Fibroblast of skin of right quadriceps (primary cell): ENCODE measurements at places on chromosomes 12 and 14.
A peak's percentile ranks its signal among the peaks of the same experiment; 100 is the strongest.

GRCh38 chr12:64389154-64389553 lies 1.4 kb downstream of the C12orf56 start:
- DNase-seq: no peak

DNA sequence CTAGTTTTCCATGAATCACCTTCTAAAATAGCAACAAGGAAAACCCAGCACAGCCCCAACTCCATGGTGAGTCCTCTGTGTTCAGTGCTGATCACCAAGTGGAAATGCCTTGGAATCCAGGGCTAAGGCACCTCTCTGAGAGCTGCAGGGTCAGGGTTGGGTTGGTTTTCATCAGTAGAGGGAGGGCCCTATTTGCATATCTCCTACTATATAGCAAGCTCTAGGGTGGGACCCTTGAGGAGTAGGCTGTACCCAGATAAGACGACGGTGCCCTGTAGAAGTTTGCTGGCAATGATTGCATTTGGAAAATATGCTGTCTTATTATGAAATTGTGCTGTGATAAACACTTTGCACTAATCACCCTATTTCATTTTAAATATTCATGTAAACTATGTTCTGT lies 1011.8 kb downstream of the TMEM121 start:
- DNase-seq: no peak

GRCh38 chr12:30533558-30534265 lies 162.0 kb downstream of the IPO8 start:
- no peak for DNase-seq

DNA sequence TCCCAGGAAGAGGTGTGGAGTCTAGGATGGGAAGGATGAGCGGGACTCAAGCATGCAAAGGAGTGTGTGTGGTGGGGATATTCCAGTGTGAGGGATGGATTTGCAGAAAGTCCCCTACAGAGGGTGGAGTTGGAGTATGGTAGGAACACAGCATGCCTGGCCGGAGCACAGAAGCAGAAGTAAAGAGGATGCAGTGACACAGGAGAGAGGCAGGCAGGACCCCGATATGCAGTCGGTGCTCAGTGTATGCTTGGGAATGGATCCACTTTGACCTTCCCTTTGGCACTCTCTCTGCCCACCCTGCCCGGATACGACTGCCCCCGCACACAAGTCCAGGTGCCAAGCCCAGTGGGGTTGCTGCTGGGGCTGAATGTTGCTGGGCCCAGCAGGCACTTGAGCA lies 21.3 kb downstream of the WSCD2 start:
- DNase-seq: no peak

GRCh38 chr12:56448860-56449621 lies at the start of gene TIMELESS:
TSS of gene TIMELESS (minus strand) at chr12:56449426. CDS start at chr12:56434170, 15,256 bp downstream.
- peak; percentile 86 for DNase-seq

DNA sequence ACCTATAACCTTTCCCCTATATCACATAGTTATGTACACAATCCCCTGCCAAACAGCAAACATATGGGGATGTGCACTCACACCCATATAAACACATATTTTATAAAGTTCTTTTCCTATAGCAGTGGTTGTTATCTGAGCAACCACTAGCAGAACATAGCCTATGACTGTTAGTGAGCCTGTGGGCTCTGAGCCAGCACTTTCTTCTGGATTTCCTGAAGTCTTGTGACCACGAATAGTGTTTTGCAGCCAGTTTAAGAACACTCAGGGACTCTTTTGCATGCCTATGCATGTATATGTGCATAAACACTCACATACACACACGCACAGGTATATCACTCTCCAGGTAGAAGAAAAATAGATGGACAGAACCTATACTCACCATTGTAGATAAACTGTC lies 17.1 kb downstream of the TESPA1 start:
- DNase-seq: no peak

DNA sequence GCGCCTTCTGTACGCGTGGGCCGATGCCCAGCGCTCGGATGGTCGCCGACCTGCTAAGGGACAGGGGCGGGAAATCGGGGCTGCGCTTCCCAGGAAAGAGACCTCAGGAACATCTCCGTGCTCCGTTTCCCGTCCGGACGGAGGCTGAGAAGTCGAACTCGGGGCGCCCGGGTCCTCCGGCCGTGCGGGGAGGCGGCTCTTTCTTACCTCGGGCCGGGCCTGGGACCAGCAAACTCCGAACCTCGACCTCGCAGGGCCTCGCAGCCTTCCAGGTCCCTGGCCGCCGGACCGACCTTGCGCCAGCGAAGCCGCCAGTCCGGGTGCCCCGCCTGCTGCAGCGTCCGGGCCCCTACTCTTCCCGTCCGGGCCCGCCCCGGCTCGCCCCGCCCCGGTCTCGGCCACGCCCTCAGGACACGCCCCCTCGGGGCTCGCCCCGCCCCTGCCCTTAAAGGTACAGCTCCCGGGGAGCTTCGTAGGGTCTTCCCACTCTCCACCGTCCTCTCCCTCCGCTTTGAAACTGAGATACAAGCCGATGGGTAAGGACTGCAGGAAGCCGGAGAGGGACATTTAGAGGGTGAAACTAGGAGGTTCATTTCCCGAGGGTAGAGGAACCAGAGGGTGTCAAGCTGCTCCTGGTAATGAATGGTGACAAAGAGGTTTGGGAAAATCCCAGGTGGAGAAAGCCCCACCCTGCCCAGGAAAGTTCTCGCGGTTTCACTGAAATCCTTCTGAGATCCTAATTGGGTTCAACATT lies at the start of gene SLC8B1:
Gene SLC8B1, minus strand, starts transcription at position 324 of the 754 bp plus-strand sequence. CDS start 2,231 bp downstream, outside the sequence.
- peak; percentile 67 for DNase-seq

DNA sequence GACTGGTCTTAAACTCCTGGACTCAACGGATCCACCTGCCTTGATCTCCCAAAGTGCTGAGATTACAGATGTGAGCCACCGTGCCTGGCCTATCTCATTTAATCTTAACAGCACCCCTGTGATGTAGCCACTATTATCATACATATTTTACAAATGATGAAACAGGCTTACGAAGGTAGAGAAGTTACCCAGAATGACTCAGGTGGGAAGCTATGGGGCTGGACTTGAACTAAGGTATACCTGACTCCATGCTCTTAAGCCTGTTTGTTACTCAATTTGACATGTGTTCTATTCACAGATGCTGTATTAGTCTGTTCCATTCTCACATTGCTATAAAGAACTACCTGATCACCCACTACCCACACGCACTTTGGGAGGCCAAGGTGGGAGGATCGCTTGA lies 36.8 kb upstream of the TMPO start:
- no peak for DNase-seq

DNA sequence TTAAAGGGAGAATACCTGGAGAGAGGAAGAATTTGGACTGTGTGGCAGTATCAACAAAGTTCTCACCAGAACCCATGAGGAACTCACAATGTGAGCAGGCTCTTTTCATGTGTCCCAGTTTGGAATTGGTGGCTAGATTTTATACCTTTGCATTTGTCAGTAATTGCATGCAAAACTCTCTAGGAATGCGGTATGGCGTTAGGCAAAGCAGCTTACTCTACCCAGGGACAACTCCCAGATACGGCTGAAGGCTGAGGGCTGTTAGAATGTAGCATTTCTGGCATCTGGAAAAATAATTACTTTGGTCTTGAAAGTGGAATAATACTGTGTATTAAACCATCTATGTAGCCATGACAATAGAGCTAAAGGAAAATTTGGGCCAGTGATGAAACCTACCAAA lies 635.5 kb downstream of the SLC16A7 start:
- DNase-seq: peak; percentile 11
